Activated naive CD4-positive, alpha-beta T cell (primary cell): ENCODE measurements at places on chromosomes 12 and 14.
A peak's percentile ranks its signal among the peaks of the same experiment; 100 is the strongest.

DNA sequence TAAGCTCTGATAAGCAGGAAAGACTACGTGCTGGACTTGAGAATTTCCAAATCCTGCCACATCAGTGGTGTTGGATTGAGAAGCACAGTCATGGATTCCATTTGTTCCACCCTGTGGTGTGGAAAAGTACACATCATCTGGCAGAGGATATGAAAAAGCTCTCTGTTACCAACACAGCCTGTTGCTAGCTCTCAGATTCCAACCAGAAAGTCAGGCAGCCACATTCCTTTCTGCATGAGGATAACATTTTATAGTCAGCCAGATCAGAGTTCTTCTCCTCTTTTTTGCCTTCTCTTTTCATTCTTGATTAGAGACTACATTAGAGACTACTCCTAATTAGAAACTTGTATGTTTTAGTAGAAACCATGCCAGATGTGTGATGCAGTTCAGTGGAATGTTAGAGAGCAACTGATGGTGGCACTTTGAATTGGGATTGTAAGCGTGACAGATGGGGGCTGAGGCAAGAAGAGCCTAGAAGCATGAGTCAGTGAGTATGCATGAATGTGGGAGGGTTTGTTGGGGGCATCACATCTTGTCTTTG is 61.2 kb upstream of the STXBP6 start:
- no peak for DNase-seq

DNA sequence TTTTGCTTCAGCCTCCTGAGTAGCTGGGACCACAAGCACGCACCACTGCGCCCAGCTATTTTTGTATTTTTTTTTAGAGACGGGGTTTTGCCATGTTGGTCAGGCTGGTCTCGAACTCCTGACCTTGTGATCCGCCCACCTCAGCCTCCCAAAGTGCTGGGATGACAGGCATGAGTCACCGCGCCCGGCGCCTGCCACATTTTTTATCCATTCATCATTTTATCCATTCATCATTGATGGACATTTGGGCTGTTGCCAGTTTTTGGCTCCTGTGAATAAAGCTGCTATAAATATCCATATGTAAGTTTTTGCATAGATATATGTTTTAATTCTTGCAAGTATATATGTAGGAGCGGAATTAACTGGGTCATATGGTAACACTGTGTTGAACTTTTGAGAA is 79.5 kb downstream of the DAAM1 start:
- DNase-seq = no peak

- no peak for DNase-seq
These were observed 3.1 kb upstream of the GYS2 start for GRCh38 chr12:21607701-21608100.

DNA sequence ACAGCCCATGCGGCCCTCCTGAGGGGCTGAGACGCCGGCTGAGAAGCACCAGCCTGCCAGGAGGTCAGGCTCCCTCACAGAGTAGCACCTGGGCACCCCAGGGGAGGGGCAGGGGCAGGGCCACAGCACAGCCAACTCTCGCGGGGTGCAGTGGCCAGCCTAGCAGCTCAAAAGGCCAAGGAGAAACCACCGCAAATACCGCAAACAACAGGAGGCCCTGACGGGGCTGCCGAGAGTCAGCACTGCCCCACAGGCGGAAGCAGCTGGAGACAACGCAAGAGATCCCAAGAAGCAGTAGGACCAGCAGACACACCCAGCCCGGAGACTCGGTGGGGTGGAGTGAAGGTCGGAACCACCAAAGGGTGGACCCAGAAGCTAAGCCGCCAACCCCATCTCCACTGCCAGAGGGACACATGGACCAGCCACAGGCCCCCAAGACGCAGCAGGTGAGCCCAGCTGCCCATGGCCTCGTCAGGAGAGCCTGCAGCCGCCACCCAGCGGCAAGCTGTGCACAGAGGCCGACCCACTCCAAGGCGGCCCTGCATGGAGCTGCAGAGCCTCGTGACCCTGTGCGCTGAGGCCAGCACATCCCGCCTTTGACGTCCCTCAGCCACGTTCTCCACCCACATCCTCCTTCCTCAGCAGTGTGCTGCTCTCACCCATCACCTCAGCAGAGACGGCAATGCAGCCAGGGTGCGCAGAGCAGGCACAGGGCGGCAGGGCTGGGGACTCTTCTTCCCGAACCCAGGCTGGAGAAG is 31.7 kb upstream of the BTBD6 start:
- no peak for DNase-seq

- DNase-seq = no peak
These were observed 88.1 kb upstream of the NAV3 start for GRCh38 chr12:77742631-77743030.

- peak; percentile 33 for DNase-seq
These were observed 1.0 kb upstream of the CDK17 start for GRCh38 chr12:96401076-96401871.

- no peak for DNase-seq
These were observed 69.3 kb upstream of the C14orf180 start for GRCh38 chr14:104510216-104510615.

DNA sequence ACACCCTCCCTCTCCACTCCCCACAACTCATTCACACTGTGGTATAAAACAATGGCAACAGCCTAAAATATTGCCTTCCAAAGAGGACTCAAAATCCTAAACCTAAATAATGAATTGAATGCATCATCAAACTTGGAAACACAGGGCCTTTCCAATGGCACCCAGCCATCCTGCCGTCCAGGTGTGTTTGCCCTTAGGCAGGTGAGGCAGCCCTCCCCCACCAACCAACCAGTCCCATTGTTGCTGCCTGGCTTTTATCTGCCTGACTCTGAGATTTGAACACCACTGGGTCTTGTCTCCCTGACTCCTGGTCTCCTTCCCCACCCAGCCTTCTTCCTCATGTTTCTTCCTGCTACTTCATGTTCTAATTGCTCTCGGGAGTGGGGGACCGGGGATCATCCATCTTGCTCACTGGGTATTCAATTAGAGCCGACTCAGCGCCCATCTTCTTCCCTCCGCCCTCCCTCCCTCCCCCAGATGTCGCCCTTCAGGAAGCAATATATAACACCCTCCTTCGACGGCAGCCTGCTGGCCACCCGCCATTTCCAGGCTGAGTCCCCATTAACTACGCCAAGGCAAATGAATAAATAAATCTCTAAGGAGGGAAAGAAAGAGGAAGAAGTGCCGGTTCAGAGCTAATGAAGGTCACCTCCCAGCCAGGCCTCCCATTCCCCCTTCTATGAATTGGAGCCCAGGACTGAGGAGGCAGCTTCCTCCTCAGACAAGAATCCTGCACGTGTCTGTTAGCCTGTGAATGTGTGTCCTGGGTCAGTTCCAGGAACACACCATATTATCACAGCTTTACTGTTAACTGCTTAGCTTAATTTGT is 36.3 kb upstream of the NTF3 start:
- DNase-seq = no peak

- no peak for DNase-seq
These were observed 676 bp downstream of the MRPL42 start for GRCh38 chr12:93468008-93468371.

DNA sequence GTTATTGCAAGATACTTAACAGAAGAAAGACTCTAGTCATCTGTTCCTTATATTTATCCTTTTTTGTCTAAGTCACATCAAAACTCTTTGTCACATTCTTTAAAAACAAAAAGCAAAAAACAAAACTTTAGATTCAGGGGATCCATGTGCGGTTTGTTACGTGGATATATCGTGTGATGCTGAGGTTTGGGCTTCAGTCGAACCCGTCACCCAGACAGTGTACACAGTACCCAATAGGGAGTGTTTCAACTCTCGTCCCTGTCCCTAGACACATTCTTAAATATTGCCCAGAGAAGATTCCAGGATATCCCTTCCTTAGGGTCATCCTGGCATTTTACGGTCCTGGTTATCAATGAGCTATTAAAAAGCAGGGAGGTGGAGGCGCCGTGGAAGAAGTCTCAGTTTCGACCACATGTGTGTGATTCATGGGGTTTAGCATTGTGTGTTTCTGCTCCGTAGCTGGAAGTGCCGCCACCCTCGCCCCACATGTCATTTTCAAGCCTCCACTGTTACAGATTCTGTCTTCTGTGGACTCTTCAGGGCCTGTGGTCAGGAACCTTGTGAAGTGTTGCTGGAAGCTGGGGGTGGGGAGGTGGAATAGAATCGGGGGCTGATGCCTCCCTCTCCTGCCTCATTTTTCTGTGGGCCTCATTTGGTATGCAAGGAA is 19.9 kb downstream of the CCND2 start:
- DNase-seq = no peak

DNA sequence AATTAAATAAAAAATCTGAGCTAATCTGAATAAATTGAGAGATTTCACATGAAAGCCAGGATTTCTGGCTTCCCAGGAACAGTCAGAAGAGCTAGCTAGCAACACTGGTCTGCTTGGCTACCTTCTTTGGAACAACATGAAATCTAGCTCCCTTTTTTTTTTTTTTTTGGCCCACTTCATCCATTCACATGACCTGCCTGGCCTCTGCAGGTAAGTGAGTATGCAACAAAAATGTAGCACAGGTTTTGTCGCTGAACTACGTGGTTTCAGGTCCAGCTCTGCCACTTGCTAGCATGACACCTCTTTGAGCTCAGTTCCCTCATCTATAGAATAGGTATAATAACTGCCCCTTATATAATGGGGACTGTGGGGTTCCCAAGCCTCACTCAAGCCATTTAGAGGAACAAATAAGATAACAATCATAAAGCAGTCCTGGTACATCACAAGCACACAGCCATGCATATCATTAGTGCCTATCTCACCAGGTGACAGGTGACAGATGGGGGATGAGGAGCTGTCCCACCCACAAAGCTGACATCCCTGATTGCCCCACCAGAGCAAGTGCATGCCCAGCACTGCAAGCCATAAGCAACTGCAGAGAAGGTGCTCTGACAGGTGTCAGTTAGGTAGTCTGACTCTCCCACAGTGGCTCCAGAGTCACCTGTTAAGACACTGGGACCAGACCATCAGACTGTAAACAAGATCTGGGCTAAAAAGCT is 25.6 kb downstream of the PXN start:
- no peak for DNase-seq

DNA sequence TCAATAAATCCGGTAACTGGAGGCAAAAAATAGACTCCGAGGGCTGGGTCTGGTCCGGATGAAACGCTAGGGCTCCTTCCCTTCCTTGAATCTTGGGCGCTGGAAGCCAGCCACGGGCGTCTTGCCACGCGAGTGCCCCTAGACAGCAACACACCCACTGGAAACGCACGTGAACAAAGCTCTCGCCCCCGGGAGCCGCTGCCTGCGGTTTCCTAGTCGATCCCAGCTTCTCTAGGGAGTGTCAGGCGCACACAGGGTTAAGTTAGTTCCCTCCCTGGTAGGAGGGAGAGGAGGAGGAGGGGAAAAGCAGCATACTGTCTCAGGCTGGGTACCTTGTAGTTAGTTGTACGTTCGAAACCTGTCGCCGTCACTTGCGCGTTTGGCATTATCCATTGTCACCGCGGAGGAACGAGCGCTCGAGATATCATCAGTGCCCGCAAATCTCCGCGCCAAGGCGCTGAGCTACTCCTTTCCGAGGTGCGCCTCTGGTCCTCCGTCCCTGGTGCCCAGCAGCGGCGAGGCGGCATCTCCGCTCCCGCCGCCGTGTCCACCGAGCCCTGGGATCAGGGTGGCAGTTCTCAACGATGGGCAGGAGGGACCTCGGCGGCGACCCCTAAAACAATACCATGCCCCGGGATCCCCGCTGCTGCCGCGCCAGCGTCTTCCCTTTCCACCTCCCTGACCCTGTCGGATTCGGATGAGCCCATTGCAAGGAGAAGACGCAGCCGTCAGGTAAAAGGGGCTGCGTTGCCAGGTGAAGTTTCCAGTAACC is at the start of gene FLRT2:
TSS of gene FLRT2 (plus strand) at position 342 of the 772 bp plus-strand sequence. CDS start 91,371 bp downstream, outside the sequence.
- DNase-seq = no peak

- no peak for DNase-seq
These were observed 305.8 kb downstream of the RGS6 start for GRCh38 chr14:72237722-72238666.

DNA sequence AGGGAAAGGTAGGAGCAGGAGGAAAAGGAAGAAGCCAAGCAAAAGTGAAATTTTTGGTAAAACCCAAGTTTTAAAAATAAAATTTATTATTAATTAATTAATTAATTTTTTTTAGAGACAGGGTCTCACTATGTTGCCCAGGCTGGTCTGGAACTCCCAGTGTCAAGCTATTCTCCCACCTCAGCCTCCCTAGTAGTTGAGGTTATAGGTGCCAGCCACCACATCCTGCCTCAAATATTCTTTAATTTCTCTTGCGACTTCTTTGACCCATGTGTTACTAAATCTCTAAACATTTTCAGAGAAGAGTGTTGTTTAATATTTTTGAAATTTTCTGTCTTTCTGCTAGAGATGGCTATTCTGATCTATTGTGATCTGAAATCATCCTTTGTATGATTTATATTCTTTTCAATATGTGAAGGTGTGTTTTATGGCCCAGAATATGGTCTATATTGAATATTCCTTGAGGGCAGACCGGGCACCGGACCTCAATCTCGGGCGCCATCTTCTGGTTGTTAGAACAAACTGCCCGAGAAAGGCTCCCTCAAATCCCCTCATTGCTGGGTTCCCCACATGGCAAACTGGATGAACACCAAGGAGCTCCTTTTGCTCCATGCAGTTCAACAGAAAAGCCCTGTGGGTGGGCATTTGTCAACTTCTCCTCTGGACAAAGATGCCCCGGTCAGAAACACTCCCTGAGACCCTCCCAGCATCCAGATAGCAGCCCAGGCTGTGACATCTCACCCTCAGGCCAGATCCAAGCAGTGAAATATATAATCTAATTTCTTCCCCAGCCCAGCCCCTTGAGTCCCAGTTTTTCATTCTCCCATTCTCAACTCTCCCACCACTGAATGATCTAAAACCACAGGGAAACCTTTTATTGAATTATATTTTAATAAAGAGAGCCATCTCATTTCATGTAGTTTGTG is 110.5 kb downstream of the ASCL4 start:
- no peak for DNase-seq

DNA sequence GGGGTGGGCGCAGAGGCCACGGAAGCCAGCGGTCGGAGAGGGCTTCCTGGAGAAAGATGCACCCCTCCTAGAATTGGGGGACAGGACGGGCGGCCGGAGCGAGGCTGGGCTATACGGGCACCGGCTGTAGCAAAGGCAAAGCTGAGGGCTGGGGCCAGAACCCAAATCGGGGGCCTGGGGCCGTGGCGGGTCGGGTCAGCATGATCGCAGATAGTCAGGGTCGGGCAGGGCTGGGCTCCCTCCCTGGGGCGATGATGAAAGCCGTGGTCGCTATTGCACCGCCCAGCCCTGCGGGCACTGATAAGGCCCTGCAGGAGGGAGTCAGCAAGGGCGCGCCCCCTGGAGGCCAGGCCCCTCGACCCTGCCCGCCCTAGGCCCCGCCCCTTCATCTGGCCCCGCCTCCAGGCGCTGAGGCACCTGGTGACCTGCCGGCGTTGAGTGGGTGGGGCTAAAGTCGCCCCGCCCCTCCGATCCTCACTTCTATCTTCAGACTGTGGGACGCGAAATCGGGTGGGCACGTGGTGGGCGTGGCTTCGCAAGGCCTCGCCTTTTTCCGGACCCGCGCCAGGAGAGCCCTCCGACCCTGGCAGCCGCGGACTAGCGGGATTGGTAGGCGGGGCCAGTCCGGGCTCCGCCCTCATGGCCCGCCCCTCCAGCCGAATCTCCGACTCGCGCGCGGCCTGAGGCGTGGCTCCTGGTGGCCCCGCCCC is 419 bp upstream of the SH2B3 start:
- peak; percentile 99 for DNase-seq

GRCh38 chr14:73567358-73567757 is 1.7 kb upstream of the ACOT2 start:
- no peak for DNase-seq

GRCh38 chr12:131274906-131275305 is 321.2 kb downstream of the ADGRD1 start:
- DNase-seq = no peak
